Uterus (tissue), 4 donors: ENCODE measurements at places on chromosomes 11 and 22. TPM values are rescaled to one million over a fixed set of nuclear protein-coding genes. Genes with fewer than 3 reads are reported as not detected.

Gene PATE3
- not detected for total RNA-seq

Gene POU2AF1
- total RNA-seq = 2.6 TPM

Gene DEPDC7
- not detected for total RNA-seq

Gene PYGM
- 14.0 TPM for total RNA-seq

Gene PATE1
- total RNA-seq = not detected

- no peak overlapping the region for H3K27ac ChIP-seq
- no peak for DNase-seq
- H3K4me3 ChIP-seq = no peak overlapping the region
- peaks cover 5% of the 10 kb centered on the region for H3K4me1 ChIP-seq
Measured at GRCh38 chr22:43740587-43741270, 71.4 kb downstream of the EFCAB6 start.

GRCh38 chr22:48256776-48257684 lies 1494.6 kb downstream of the TBC1D22A start:
- DNase-seq = no peak
- H3K4me3 ChIP-seq = no peak overlapping the region
- H3K4me1 ChIP-seq = no peaks in the 10 kb centered on the region
- H3K36me3 ChIP-seq = no peaks in the 10 kb centered on the region
- H3K27ac ChIP-seq = no peak overlapping the region

DNA sequence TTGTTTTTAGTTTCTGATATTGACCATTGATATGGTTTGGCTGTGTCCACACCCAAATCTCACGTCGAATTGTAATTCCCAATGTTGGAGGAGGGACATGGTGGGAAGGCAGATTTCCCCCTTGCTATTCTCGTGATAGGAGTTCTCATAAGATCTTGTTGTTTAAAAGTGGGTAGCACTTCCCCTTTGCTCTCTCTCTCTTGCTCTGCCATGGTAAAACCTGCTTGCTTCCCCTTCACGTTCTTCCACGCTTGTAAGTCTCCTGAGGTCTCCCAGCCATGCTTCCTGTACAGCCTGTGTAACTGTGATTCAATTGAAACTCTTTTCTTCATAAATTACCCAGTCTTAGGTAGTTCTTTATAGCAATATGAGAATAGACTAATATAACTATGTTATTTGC lies 203.6 kb upstream of the CHORDC1 start:
- no peak overlapping the region for H3K4me3 ChIP-seq
- no peaks in the 10 kb centered on the region for H3K36me3 ChIP-seq
- no peaks in the 10 kb centered on the region for H3K4me1 ChIP-seq
- no peak for DNase-seq
- no peak overlapping the region for H3K27ac ChIP-seq

DNA sequence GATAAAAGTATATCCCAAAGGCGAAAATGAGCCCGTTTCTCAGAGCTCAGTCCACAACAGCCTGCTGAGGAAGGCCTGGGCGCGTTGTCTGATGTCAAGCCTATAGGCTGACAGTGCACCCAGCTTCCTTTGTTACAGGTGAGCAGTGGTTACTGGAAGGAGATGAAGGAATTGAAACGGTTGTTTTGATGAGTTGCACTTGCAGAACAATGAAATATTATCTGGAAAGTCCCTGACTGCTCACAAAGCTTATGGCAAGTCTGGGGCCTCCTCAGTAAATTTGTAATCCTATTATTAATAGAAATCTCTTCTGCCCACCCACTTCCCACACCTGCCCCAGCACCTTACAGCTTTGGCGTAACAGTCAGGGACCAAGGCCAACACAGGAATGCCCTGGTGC lies 77.8 kb downstream of the C11orf91 start:
- no peak overlapping the region for H3K27ac ChIP-seq
- H3K4me3 ChIP-seq = no peak overlapping the region
- no peaks in the 10 kb centered on the region for H3K4me1 ChIP-seq
- H3K36me3 ChIP-seq = no peaks in the 10 kb centered on the region
- DNase-seq = no peak

DNA sequence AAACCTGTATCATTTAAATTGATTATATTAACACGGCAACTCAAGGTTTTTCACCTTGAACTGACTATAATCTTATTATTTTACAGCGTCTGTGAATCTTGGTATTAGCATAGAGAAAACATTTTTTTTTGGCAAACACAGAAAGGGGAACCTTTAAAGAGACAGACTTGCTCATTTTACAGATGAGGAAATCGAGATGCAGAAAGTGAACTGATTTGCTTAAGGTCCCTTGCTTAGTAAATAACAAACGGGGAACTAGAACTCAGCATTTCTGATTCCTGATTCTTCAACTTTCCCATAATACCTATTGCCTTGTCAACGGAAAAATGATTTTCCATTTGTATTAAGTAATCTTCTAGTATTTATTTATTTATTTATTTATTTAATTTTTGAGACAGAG lies 33.2 kb upstream of the CECR2 start:
- no peaks in the 10 kb centered on the region for H3K36me3 ChIP-seq
- H3K4me3 ChIP-seq = no peak overlapping the region
- no peak overlapping the region for H3K27ac ChIP-seq
- DNase-seq = no peak

- H3K36me3 ChIP-seq = no peaks in the 10 kb centered on the region
- H3K27me3 ChIP-seq = no peaks in the 10 kb centered on the region
- no peak overlapping the region for H3K4me3 ChIP-seq
- no peaks in the 10 kb centered on the region for H3K4me1 ChIP-seq
- no peak for DNase-seq
- peak overlapping the region; percentile 94 for H3K27ac ChIP-seq
Measured at GRCh38 chr22:17845327-17845726, 71.1 kb upstream of the BID start.

GRCh38 chr11:79414041-79414440 lies 26.8 kb downstream of the TENM4 start:
- DNase-seq = no peak
- no peaks in the 10 kb centered on the region for H3K27me3 ChIP-seq

DNA sequence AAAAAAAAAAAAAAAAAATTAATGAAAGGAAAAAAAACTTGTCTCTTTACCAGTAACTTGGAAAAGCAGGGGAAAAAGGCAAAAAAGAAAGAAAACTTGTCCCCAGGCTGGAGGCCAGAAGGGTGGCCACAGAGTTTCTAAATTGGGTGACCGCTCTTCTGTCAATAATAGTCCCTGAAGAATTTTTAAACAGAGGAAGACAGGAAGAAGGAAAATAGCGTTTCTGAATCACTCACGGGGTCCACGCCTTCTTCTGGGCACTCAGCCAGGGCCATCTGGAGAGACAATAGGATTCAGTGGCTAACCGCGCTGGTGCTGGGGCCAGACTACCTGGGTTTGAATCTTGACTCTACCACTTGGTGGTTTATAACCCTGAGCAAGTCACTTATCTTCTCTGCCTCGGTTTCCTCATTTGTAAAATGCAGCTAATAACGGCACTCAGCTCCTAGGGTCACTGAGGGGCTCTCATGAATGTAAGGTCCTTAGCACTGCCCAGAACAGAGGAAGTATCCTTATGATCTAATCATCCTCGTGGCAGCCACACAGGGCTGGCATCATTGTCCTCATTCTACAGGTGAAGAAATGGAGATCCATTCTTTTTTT lies 7.0 kb downstream of the C11orf86 start:
- H3K4me1 ChIP-seq = no peaks in the 10 kb centered on the region
- H3K27ac ChIP-seq = no peak overlapping the region
- peak; percentile 50 for DNase-seq

GRCh38 chr11:71240865-71241691 lies 11.3 kb downstream of the SHANK2 start:
- H3K36me3 ChIP-seq = no peaks in the 10 kb centered on the region
- H3K4me1 ChIP-seq = no peaks in the 10 kb centered on the region
- H3K4me3 ChIP-seq = no peak overlapping the region
- no peaks in the 10 kb centered on the region for H3K27me3 ChIP-seq
- no peak overlapping the region for H3K27ac ChIP-seq
- DNase-seq = no peak

DNA sequence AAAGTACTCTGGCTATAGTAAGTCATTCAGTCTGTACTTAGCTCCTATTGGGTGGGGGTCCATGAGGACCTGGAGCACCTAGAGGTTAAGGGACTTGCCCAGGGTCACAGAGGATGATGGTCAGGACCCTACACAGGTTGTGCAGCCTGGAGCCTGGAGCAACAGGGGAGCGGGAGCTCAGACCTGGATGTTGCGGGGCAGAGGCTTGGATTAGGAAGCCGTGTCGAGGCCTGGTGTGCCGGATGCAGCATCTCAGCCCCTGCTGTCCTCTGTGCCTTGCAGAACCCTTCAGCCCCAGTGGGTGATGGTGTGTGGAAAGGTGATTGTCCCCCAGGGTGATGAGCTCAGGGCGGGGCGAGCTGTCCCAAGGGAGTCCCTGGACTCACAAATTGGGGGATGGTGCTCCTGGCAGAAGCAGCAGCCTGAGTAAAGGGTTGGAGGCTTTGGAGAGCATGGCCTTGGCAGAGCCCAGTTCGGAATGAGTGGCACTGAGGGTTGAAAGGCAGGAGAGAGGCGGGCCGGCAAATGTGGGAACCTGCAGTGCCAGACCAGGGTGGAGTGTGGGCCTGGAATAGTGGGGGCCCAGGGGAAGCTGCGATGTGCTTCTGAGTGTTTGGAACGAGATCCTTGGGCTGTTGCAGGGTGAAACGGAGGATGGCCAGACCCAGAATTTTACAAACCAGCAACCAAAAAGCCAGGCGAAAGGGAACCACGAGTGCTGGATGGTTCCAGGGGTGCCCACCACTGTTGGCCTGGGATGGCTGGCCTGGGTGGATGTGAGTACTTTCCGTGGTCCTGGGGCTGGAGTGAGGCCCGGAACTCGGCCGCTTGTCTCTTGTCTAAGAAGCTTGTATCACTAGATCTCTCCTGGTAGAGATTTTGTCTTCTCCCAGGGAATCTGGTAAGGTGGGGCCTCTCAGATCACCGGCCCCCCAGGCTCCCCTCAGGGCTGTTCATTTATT lies 2.9 kb downstream of the TPCN2 start:
- H3K36me3 ChIP-seq = no peaks in the 10 kb centered on the region
- peak overlapping the region; percentile 92 for H3K27ac ChIP-seq

GRCh38 chr11:122140500-122140899 lies 24.5 kb upstream of the BLID start:
- no peak overlapping the region for H3K4me3 ChIP-seq
- H3K4me1 ChIP-seq = peaks cover 3% of the 10 kb centered on the region
- H3K27ac ChIP-seq = no peak overlapping the region
- no peaks in the 10 kb centered on the region for H3K36me3 ChIP-seq
- no peaks in the 10 kb centered on the region for H3K27me3 ChIP-seq

DNA sequence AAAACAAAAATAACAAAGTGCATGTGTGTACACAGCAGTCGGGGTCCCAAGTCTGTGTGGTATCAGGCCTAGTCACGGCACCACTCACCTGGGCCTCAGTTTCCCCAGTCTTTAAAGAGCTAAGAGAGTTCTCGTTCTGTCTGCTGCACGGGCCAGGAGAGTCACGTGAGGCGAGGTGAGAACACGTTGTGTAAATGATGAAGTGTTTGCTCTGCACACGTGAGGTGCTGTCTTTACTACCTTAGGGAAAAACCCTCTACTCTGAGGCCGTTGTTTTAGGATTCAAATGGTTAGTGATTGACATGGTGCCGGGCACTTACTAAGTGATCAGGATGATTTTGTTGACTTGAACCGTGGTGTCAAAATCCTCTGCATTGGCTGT lies 86.5 kb upstream of the PPARA start:
- H3K27ac ChIP-seq = peak overlapping the region; percentile 100
- no peaks in the 10 kb centered on the region for H3K36me3 ChIP-seq
- no peaks in the 10 kb centered on the region for H3K27me3 ChIP-seq
- peak; percentile 24 for DNase-seq
- peaks cover 22% of the 10 kb centered on the region for H3K4me1 ChIP-seq
- H3K4me3 ChIP-seq = no peak overlapping the region

- no peak overlapping the region for H3K27ac ChIP-seq
- H3K27me3 ChIP-seq = no peaks in the 10 kb centered on the region
- H3K36me3 ChIP-seq = no peaks in the 10 kb centered on the region
- no peak overlapping the region for H3K4me3 ChIP-seq
- H3K4me1 ChIP-seq = no peaks in the 10 kb centered on the region
Measured at GRCh38 chr22:44592126-44592823, 94.2 kb upstream of the RTL6 start.

GRCh38 chr11:125542709-125543108 lies 26.6 kb upstream of the EI24 start:
- H3K4me3 ChIP-seq = no peak overlapping the region
- no peaks in the 10 kb centered on the region for H3K4me1 ChIP-seq
